ENCODE measurements at places on chromosomes 3 and 15. TPM values are rescaled to one million over a fixed set of nuclear protein-coding genes. Genes with fewer than 3 reads are reported as not detected.

The GPR15 gene
- total RNA-seq: not detected

The ECE2 gene
- 0.15 TPM for total RNA-seq

The BAHD1 gene
- 13.7 TPM for total RNA-seq

The HEXA gene
- total RNA-seq: 44.6 TPM

The LMAN1L gene
- not detected for total RNA-seq

The PLSCR2 gene
- not detected for total RNA-seq

The C3orf85 gene
- not detected for total RNA-seq

The IGDCC3 gene
- 15.8 TPM for total RNA-seq

The DAZL gene
- total RNA-seq: 3.2 TPM

The XIRP1 gene
- total RNA-seq: not detected

The EFHB gene
- total RNA-seq: 1.7 TPM

The TMOD2 gene
- total RNA-seq: 1.9 TPM

The GABRB3 gene
- total RNA-seq: 8.8 TPM

The DVL3 gene
- 59.2 TPM for total RNA-seq

The CFAP100 gene
- total RNA-seq: 0.12 TPM

The TIGIT gene
- not detected for total RNA-seq

The ABHD6 gene
- total RNA-seq: 21.5 TPM

The GLDN gene
- 5.3 TPM for total RNA-seq

The P2RY1 gene
- 3.9 TPM for total RNA-seq

The SLC28A2 gene
- total RNA-seq: not detected

The LRTM1 gene
- total RNA-seq: not detected

The GOLGA8S gene
- total RNA-seq: not detected

The TERC gene
- 47.5 TPM for total RNA-seq

The DAPK2 gene
- total RNA-seq: 9.7 TPM

The MESD gene
- 31.5 TPM for total RNA-seq

The FGD5 gene
- 0.25 TPM for total RNA-seq

The CPLX3 gene
- not detected for total RNA-seq

The SMAD6 gene
- total RNA-seq: 3.4 TPM

The RHCG gene
- not detected for total RNA-seq

The MUC13 gene
- total RNA-seq: not detected

The CCR8 gene
- total RNA-seq: not detected

The GOLGA8T gene
- total RNA-seq: not detected

The ALS2CL gene
- 0.71 TPM for total RNA-seq

The USP4 gene
- 17.7 TPM for total RNA-seq

The OR5K4 gene
- not detected for total RNA-seq
